Islet precursor cell (in vitro differentiated cells): ENCODE measurements at places on chromosomes 13 and 19.

DNA sequence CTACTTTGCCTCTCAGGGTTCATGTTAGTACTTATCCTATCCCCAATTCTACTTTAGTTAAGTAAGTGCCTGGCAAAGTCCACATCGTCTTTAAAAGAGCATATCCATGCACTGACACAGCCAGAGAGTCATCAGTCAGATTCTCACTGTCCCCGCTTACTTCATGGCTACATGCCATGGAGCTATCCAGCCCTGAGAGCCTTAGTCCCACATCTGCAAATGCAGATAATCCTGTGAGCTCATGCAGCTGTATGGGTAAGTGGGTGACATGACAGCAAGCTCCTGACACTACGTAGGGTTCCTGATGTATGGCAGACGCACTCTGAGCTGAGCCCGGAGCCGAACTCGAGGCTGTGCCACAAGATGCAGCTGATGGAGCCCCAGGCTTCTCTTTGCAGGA, 661.5 kb downstream of the LIG4 start:
- no peak for DNase-seq

DNA sequence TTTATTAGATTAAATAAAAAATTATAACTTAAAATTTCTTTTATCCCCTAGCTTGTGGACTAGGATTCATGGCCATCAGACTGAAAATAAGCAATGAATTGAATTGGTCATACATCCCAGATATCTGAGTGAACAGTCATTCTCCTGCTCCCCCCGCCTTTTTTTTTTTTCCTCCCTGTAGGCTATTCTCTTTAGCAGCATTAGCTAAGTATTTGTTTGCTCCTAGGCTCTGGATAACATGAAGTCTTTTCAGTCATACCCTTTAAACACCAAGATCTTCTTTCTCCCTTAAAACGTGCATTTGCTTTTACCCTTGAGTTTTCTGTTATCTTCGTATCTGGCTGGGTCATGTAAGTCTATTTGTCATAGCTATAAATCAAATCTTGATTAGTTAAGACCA, 866.7 kb upstream of the SPRY2 start:
- DNase-seq: no peak

GRCh38 chr13:30576528-30576927, 41.2 kb upstream of the USPL1 start:
- peak; percentile 34 for DNase-seq

DNA sequence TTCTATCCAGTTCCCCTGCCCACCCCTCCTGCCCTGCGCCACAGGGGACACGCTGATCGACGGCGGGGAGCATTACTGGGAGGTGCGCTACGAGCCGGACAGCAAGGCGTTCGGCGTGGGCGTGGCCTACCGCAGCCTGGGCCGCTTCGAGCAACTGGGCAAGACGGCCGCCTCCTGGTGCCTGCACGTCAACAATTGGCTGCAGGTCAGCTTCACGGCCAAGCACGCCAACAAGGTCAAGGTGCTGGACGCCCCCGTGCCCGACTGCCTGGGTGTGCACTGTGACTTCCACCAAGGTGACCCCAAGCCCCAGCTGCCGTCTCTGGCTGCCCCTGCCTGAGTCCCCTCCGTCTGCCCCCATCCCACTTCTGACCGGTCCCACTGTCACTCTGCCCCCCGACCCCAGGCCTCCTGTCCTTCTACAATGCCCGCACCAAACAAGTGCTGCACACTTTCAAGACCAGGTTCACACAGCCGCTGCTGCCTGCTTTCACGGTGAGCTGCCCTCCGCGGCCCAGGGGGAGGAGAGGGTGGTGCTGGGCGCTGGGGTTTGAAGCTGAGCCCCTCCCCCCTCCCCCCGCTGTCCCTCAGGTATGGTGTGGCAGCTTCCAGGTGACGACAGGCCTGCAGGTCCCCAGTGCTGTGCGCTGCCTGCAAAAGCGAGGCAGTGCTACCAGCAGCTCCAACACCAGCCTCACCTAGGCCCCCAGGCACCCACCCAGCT, 15.5 kb downstream of the STAP2 start:
- no peak for DNase-seq

DNA sequence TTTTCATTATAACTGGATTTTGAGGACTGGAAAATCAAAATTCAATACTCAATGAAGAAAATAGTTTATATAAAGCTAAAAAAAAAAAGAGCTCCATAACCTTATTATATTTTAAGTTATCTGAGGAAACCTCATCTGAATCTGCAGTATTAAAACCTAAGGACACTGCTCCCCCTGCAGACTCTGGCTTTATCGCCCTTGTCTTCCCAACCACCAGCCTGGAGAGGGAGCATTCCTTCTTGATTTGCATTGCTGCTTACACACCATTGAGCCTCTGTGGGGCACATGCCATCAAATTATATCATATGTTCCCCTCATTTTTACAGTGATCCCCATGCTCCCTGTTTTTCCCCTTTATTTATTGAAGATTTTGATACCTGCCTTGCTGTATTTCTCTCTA, 871.4 kb upstream of the GPC6 start:
- peak; percentile 64 for DNase-seq

DNA sequence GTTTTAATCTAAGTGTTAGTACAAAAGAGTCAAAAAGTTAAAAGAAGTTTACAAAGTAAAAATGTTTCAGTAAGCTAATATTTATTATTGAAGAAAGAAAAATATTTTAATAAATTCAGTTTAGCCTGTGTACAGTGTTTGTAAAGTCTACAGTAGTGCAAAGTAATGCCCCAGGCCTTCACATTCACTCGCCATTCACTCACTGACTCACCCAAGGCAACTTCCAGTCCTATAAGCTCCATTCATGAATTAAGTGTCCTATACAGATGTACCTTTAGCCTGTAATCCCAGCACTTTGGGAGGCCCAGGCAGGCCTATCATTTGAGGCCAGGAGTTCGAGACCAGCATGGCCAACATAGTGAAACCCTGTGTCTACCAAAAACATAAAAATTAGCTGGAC, 24.1 kb upstream of the AKAP11 start:
- DNase-seq: no peak

- DNase-seq: no peak
These were observed 46.9 kb downstream of the TNFSF13B start for GRCh38 chr13:108316413-108316812.

GRCh38 chr19:47032171-47032811, 12.7 kb downstream of the NPAS1 start:
- DNase-seq: peak; percentile 85

GRCh38 chr19:3655402-3656072, 28.9 kb upstream of the CACTIN start:
- DNase-seq: no peak

DNA sequence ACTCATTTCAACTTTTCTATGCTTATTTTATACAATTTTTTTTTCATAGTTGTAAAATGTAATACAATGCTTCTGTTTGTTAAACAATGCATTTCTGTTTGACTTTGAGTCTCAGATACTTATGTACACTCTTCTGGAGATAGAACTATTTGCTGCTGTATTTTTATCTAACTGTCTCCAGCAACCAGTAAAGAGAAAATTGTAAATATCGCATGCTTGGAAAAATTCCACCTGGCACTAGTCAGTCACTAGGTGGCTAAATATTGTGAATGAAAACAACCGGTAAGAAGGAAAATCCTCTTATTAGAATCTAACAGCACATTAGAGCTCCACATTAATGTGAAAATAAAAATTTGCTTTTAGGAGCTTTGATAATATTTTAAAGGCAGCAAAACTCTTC, 876.5 kb downstream of the PCDH9 start:
- no peak for DNase-seq

DNA sequence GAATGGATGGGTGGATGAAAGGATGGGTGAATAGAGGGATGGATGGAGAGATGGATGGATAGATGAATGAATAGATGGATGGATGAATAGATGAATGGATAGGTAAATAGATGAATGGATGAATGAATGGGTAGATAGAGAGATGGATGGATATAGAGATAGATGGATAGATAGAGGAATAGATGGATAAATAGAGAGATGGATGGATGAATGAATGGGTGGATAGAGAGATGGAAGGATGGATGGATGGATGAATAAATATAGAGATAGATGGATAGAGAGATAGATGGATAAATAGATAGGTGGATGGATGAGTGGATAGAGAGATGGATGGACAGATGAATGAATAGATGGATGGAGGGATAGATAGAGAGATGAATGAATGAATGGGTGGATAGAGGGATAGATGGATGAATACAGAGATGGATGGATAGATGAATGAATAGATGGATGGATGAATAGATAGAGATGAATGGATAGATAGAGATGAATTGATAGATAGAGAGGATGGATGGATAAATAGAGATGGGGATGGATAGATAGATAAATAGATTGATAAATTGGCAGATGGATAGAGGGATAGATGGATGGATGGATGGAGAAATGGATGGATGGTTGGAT, 106.7 kb upstream of the SOX1 start:
- no peak for DNase-seq

GRCh38 chr19:52214241-52214640, 24.4 kb downstream of the PPP2R1A start:
- DNase-seq: no peak

GRCh38 chr19:16041299-16041990, 34.9 kb upstream of the TPM4 start:
- DNase-seq: peak; percentile 90

- peak; percentile 68 for DNase-seq
These were observed 566 bp downstream of the HMG20B start for GRCh38 chr19:3573162-3573857.

- no peak for DNase-seq
These were observed 4.3 kb upstream of the LATS2 start for GRCh38 chr13:21065686-21066085.

- no peak for DNase-seq
These were observed 3.9 kb upstream of the B9D2 start for GRCh38 chr19:41367848-41368301.

GRCh38 chr13:113771709-113772331, 12.8 kb downstream of the TMEM255B start:
- no peak for DNase-seq

GRCh38 chr19:38729653-38730469, 14.4 kb downstream of the CAPN12 start:
- DNase-seq: peak; percentile 88

DNA sequence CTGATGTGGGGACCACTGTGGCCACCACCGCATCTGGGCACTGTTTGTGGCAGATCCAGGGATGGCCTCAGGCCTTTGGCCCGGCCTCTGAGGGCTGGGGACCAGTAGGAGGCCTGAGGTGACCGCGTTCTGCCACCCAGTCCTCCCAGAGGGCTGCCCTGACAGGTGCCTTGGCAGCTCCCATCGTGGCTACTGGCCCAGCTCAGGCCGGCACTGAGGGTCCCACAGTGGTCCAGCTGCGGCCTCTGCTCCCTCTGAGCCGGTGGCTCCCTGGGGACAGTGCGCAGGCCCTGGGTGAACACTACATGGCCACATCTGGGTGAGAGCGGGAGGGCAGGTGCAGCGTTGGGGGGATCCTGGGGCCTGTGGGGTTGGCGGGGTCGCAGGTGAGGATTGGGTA, 61.9 kb downstream of the KDM4B start:
- no peak for DNase-seq

GRCh38 chr19:35756377-35757230, at the start of gene HSPB6:
HSPB6 (minus strand) TSS chr19:35757029; CDS start chr19:35757008, 21 bp downstream.
- DNase-seq: peak; percentile 76

- no peak for DNase-seq
These were observed 97.7 kb upstream of the IPO5 start for GRCh38 chr13:97855570-97856303.

DNA sequence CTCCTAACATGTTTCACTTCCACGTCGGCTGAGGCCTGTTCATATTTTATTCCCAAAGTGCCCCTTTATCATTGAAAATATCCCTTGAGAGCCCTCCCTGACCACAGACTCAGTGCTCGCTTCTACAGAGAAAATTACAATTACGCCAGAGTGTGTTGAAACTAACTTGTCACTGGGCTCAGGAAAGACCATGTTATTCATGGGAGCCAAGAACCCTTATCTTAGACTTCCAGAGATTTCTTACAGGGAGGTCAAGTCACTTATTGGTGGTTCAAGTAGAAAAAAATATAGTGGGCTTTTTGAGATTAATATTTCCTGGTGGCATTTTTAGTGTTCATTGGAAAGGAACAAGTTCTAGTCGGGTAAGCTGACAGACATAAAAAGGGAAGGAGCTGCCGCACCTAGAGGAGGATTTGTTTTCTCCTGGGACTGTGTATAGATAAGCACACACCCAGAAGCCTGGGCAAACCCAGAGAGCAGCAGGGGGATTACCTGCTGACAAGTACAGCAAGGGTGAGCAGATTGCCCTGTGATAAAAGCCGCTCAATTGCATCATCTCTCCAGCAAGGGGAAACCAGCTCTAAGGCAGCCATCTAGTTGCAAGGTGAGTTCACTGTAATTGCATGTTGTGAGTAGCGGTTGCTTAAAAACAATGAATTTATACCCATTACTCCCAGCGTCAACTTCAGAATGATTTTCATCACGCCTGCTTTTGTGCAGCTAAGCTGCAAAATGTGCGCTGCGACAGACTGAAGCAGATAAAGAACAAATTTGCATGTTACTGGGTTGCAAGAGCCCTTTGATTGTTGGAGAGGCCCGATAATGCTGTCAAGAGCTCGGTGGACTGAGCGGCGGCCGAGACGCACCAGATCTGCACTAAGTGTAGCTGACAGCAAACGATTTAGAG, 46.2 kb downstream of the DCT start:
- peak; percentile 82 for DNase-seq

DNA sequence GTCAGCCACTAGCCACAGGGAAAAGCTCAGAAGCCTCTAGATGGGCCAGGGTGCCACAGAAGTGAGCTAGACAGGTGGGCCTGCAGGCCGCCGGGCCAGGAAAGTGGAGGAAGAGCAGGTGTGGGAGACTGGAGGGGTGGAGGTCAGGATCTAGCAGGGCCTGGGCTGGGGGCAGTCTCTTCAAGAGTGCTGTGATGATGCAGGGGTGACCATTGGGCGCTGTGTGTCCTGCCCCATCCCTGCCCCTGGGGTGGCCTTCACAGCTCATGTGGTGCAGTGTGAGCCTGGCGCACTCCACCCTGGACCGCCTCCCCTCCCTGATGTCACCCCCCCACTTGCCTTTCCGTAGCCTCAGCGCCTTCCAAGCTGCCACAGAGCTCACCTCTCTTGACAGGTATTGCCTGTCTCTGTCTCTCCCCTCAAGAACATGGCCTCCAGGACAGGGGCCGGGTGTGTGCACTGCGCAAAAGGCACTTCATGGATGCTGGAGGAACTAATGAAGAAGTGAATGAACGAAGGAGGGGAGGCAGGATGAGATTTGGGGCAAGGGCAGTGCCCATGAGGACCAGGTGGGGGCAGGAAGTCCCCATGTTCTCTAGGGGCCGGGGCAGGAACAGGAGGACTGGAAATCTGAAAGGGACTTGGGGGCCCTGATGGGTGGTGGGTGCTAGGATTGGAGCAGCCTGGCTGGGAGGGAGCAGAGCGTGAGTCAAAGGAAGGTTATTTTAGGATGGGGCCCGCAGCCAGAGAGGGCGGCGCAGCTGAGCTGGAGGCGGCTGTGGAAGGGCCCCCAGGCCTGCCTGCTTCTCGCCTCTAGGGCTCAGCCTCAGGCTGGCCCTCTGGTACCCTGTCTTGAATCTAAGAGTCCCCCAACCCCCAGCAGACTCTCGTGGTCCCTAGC, 6.6 kb downstream of the SSBP4 start:
- no peak for DNase-seq

DNA sequence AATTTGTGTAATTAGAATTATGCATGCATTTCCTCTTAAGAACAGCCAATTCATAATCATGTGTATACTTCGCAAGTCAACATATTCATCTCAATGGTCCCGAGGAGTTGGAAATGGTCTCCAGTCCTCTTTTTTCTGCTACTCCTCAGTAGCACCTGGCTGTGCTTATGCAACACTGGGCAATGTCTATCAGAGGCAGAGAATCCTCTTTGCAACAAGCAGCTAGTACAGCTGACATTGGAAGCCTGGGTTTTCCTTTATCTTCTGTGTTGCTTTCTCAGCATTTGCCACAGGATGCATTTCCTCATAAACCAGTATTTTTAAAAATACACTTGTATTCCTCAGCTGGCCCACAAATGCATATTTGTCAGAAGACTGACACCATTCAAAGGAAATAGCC, 405.3 kb upstream of the GPC6 start:
- DNase-seq: no peak
